Smooth muscle cell of the pulmonary artery (primary cell): ENCODE measurements at places on chromosomes 11 and 22. TPM values are rescaled to one million over a fixed set of nuclear protein-coding genes. Genes with fewer than 3 reads are reported as not detected.

TMEM138 gene
- total RNA-seq: 23.6 and 24.1 TPM in 2 replicates

OR51F2 gene
- total RNA-seq: not detected in 2 replicates

KRTAP5-2 gene
- total RNA-seq: not detected in 2 replicates

APOBEC3A gene
- not detected in 2 replicates for total RNA-seq

KDELR3 gene
- total RNA-seq: 134 and 166 TPM in 2 replicates

EMID1 gene
- not detected in 2 replicates for total RNA-seq

RBFOX2 gene
- 160 and 202 TPM in 2 replicates for total RNA-seq
